ENCODE measurements at places on chromosomes 12 and 14.

- H3K4me3 ChIP-seq, result peak overlapping the region; percentile 36
- H3K4me1 ChIP-seq, result peaks cover 27% of the 10 kb centered on the region
- H3K27me3 ChIP-seq, result peaks cover 89% of the 10 kb centered on the region
- no peaks in the 10 kb centered on the region for H3K36me3 ChIP-seq
- no peak for DNase-seq
Measured at GRCh38 chr12:113464852-113465719, 6.6 kb downstream of the LHX5 start.

DNA sequence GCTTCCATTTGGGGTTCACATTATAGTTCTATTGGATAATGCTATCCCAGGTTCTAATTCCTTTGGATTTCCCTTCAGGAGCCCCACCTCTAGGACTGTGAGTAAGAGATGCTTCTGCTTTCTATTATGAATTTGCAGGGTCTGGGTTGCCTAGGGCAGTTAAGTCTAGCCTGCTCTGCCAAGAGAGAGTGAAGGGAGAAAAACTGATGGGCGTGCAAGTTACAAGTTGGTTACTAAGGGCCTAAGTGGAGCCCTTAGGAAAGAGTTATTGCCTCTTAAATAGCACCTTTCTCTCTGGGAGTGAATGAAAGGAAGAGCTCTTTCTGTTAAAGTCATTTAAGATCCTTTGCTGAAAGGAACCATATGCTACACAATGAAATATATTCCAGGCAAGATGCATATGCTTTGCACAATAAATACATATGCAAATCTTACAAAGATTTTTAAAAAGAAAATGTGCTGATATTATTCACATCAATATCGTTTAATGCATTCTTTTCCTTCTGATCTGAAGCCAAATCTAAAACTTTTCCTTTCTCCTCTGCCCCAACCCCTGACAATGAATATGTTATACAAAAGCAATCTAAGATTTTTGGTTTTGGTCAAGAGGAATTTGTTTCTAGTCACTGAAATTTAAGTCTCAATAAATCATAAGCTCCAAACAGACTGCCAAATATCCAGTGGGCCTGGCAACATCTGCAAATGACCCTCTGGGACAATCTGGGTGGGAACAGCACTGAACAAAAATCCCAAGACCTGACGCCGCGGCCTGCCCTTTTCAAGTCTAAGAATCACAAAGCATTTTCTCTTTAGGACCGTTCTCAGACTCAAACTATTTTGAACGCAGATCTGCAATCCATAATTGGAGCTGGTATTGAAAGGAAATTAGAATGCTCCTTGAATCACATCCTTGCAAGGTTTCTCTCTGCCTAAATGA, 586.7 kb downstream of the ETNK1 start:
- no peak overlapping the region for H3K27ac ChIP-seq
- no peak overlapping the region for H3K4me3 ChIP-seq
- H3K27me3 ChIP-seq, result no peaks in the 10 kb centered on the region
- H3K36me3 ChIP-seq, result no peaks in the 10 kb centered on the region

- no peak for DNase-seq
- H3K4me1 ChIP-seq, result no peaks in the 10 kb centered on the region
- H3K4me3 ChIP-seq, result no peak overlapping the region
- H3K27ac ChIP-seq, result no peak overlapping the region
- peaks cover 45% of the 10 kb centered on the region for H3K36me3 ChIP-seq
Measured at GRCh38 chr14:52776816-52777215, 14.6 kb downstream of the GNPNAT1 start.

GRCh38 chr12:57029457-57029856, 13.1 kb upstream of the TAC3 start:
- H3K4me1 ChIP-seq, result no peaks in the 10 kb centered on the region
- no peak overlapping the region for H3K4me3 ChIP-seq
- no peak overlapping the region for H3K27ac ChIP-seq

DNA sequence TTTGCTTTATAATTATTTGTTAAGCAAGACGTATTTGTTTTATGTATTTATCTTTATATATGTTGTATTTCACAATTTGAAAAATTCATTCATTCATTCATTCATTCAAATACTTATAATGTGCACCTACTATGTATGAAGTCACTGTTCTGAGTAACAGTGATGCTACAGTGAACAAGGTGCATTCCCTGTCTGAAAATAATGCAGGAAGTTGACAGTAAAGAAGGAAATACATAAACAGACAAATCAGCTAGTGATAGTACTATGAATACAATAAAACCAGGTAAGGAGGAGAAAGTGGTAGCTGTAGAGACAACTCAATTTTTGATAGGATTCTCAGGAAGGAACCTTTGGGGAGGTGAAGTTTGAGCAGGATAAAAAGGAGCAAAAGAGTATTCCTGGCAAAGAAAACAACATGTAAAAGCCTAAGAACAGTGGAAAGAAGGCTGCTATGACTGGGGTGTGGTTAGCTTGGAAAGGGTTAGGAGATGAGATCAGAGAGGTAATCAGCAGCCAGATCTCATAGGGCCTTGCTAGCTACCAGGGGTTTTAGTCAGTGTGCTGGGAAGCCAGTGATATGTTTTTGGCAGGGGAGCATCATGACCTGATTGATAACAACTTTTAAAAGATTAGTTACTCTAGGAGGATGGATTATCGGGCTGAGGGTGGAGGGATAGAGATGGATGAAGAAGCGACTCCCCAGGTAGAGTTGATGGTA, 17.4 kb downstream of the BICDL1 start:
- no peaks in the 10 kb centered on the region for H3K4me1 ChIP-seq
- H3K36me3 ChIP-seq, result no peaks in the 10 kb centered on the region
- DNase-seq, result no peak
- H3K27ac ChIP-seq, result no peak overlapping the region
- no peak overlapping the region for H3K4me3 ChIP-seq
- H3K27me3 ChIP-seq, result peaks cover 7% of the 10 kb centered on the region

DNA sequence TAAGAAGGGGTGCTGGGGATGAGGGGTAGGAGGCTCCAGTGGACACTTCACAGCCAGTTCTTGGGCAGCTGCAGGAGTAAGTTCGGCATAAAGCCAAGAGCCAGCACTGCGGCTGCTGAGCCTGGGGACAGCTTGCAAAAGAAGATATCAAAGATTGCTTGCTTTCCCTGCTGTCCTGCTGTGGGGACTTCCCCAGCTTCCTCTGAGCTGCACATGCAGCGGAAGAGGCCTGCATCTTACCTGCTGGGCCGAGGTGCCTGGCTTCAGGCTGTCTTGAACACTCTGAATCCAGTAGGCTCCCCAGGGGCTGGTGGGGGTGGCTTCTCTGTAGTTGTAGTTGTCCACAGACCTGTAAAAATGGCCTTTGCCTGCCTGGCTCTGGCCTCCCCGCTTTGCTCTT, 1.3 kb downstream of the CHGA start:
- no peak overlapping the region for H3K27ac ChIP-seq
- H3K36me3 ChIP-seq, result no peaks in the 10 kb centered on the region
- H3K27me3 ChIP-seq, result peaks cover 5% of the 10 kb centered on the region
- no peak overlapping the region for H3K4me3 ChIP-seq

GRCh38 chr14:70097576-70098249, 91.0 kb downstream of the SLC8A3 start:
- H3K27ac ChIP-seq, result no peak overlapping the region
- no peaks in the 10 kb centered on the region for H3K27me3 ChIP-seq
- DNase-seq, result no peak
- no peaks in the 10 kb centered on the region for H3K36me3 ChIP-seq
- peaks cover 51% of the 10 kb centered on the region for H3K4me1 ChIP-seq

GRCh38 chr12:68081561-68081960, 78.0 kb downstream of the IFNG start:
- no peak overlapping the region for H3K27ac ChIP-seq
- H3K36me3 ChIP-seq, result no peaks in the 10 kb centered on the region
- no peaks in the 10 kb centered on the region for H3K27me3 ChIP-seq
- H3K4me1 ChIP-seq, result no peaks in the 10 kb centered on the region
- no peak overlapping the region for H3K4me3 ChIP-seq

GRCh38 chr12:75848431-75848925, 183.1 kb downstream of the PHLDA1 start:
- H3K27ac ChIP-seq, result no peak overlapping the region
- DNase-seq, result no peak
- no peaks in the 10 kb centered on the region for H3K27me3 ChIP-seq
- H3K4me1 ChIP-seq, result peaks cover 13% of the 10 kb centered on the region

GRCh38 chr12:100688451-100688864, 106.1 kb upstream of the ANO4 start:
- H3K4me3 ChIP-seq, result no peak overlapping the region
- no peaks in the 10 kb centered on the region for H3K36me3 ChIP-seq
- no peaks in the 10 kb centered on the region for H3K4me1 ChIP-seq
- no peak overlapping the region for H3K27ac ChIP-seq
- DNase-seq, result no peak

DNA sequence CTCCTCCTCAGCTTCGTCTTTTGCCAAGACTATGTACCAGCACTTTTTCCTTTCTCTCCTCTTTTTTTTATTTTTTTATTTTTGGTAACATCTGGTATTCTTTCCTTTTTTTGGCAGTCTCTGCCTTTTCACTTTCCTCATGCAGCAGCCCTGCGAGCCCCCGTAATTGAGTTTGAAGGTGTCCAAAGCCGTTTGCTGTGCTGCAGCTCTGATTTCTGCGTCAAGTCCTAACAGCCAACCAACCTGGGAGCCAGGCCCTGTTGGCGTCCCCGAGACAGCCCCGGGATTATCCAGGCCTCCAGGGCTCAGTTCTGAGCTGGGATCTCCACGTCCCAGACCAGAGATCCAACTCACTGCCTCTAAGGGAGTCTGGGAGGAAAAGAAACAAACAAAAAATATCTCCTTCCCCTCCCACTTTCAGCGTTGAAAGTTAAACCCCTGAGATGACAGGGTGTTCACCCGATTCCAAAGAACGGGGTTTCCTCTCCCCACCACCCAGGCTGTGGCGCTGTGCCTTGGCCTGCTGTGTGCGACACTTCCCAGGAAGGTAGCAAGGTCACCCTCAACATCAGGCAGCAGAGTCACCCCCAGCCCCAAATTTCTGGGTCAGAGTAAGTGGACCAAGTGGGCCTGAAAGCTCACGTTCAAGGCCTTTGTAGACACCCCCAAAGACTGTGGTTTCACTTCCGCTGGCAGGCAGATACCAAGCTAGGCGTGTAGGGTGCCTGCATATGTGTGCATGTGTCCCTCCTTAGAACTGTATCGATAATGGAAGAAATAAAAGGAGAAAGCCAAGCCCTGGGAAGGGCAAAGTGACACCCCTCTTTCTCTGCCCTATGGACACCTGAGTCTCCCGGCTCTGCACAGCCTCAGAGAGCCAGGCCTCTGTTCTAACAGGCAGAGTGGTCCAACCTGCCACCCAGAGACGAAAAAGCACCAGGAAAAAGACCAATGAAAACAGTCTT, 11.1 kb downstream of the BCL11B start:
- H3K4me1 ChIP-seq, result no peaks in the 10 kb centered on the region
- no peak for DNase-seq

DNA sequence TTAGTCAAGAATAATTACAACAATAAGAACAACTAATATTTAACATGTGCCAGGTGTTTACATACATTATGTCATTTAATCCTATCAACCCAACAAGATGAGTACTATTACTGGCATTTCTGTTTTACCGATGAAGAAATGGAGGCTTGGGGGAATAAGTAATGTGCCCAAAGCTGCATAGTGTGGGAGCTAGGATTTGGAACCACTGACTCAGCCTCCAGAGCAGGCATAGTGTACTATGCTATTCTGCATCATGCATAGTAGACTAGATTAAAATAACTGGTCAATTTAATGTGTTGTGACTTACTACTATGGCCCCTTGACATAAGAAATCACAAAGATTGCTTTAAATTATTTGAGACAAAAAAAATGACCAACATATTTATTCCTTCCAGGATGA, 9.5 kb downstream of the GPR19 start:
- H3K27ac ChIP-seq, result no peak overlapping the region
- H3K27me3 ChIP-seq, result no peaks in the 10 kb centered on the region
- H3K4me1 ChIP-seq, result peaks cover 6% of the 10 kb centered on the region
- no peak for DNase-seq
- H3K4me3 ChIP-seq, result no peak overlapping the region

DNA sequence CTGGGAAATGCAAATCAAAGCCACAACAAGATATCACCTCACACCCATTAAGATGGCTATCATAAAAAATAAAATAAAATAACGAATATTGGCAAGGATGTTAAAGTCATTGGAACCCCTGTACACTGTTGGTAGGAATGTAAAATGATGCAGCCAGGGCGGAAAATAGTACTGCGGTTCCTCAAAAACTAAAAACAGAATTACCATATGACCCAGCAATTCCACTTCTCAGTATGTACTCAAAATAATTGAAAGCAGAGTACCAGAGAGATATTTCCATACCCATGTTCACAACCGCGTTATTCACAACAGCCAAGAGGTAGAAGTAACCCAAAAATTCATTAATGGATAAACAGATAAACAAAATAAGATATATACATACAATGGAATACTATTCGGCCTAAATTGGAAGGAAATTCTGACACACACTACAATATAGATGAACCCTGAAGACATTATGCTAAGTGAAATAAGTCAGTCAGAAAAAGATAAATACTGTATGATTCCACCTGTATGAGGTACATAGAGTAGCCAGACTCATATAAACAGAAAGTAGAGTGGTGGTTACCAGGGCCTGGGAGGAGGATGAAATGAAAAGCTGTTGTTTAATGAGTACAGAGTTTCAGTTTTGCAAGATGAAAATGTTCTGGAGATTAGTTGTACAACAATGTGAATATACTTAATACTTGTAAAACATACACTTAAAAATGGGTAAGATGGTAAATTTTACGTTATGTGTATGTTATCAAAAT, 84.6 kb downstream of the TXNDC16 start:
- no peak for DNase-seq
- no peaks in the 10 kb centered on the region for H3K4me1 ChIP-seq
- no peak overlapping the region for H3K27ac ChIP-seq
- no peaks in the 10 kb centered on the region for H3K27me3 ChIP-seq
- peaks cover 1% of the 10 kb centered on the region for H3K36me3 ChIP-seq
- no peak overlapping the region for H3K4me3 ChIP-seq

DNA sequence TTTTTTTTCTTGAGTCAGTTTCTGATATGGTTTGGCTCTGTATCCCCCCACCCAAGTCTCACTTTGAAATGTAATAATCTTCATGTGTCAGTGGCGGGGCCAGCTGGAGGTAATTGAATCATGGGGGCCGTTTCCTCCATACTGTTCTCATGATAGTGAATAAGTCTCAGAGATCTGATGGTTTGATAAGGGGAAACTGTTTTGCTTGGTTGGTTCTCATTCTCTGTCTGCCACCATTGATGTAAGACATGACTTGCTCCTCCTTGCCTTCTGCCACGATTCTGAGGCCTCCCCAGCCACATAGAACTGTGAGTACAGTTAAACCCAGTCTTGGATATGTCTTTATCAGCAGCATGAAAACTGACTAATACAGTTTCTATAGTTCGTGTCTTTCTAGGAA, 42.9 kb downstream of the WNK1 start:
- H3K4me1 ChIP-seq, result peaks cover 48% of the 10 kb centered on the region
- no peaks in the 10 kb centered on the region for H3K36me3 ChIP-seq
- H3K4me3 ChIP-seq, result no peak overlapping the region
- no peaks in the 10 kb centered on the region for H3K27me3 ChIP-seq
- no peak overlapping the region for H3K27ac ChIP-seq

- no peak for DNase-seq
- peaks cover 7% of the 10 kb centered on the region for H3K4me1 ChIP-seq
- no peaks in the 10 kb centered on the region for H3K36me3 ChIP-seq
- no peak overlapping the region for H3K27ac ChIP-seq
Measured at GRCh38 chr12:92759634-92760268, 57.0 kb downstream of the PLEKHG7 start.

All from gastrocnemius medialis (tissue), 4 donors.